Fibroblast of lung (primary cell): ENCODE measurements at places on chromosomes 11 and 22. TPM values are rescaled to one million over a fixed set of nuclear protein-coding genes. Genes with fewer than 3 reads are reported as not detected.

CATSPER1 gene
- 0.28 TPM in 1 of 2 replicates, not detected in the other for polyA plus RNA-seq

INPP5J gene
- polyA plus RNA-seq, result 0.17 and 0.23 TPM in 2 replicates

LGALS1 gene
- 5,090 and 5,801 TPM in 2 replicates for polyA plus RNA-seq

MN1 gene
- polyA plus RNA-seq, result 2.8 and 11.8 TPM in 2 replicates

MS4A6E gene
- not detected in 2 replicates for polyA plus RNA-seq
